ENCODE measurements at places on chromosomes 7 and 10.

GRCh38 chr7:82327898-82328297, 115.7 kb downstream of the CACNA2D1 start:
- no peak for DNase-seq

DNA sequence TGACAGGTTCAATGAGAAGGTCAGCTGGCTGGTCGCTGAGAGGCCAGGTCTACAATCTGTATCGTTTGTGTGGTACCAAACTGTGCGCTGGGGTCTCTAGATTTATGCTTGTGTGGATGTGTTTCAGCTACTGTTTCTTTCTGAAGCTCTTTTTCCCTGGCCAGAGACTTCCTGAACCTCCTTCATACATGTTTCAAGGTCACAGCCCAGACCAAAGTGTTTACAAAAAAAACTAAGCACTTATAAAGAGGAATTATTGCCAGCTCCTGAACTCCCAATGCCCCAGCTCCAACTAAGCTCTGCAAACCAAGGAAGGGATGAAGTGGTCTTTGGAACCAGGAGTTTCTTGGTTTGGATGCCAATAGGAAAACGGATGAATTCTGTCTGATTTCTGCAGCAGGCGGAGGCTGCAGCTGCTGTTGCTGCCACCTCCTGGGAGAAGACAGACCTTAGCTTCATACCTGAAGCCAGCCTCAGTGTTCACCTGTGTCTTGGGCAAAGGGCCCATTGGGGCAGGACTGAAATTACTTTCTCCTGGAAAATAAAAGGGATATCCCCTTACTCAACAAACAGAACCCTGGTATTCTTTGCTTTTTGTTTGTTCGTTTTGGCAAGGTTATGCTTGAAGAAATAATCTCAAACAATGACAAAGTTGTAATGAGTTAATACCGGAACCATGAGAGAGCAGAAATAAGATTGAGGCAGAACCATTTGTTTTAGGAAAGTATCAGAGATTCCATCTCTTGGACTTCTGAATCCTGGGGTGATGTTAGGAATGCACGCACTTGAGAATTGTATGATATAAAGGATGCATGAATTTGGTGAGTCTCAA, 24.6 kb upstream of the MKLN1 start:
- DNase-seq, result no peak

DNA sequence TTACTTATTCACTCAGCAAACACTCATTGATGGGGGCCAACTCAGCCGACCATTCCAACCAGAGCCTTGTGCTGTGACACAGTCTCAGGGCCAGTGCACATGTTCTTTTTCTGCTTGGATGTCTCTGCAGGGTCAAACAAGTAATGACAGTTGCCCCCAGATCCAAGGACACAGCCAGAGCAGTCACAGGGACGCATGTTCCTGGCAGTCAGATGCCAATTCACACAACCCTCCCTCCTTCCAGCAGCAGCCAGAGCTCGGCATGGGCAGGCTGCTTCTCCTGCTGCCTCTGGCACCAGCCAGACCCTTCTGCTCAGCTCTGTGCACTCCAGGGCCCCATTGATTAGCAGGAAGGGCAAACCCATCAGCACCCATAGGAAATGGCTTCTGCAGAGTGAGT, 20.3 kb downstream of the DRGX start:
- no peak for DNase-seq

DNA sequence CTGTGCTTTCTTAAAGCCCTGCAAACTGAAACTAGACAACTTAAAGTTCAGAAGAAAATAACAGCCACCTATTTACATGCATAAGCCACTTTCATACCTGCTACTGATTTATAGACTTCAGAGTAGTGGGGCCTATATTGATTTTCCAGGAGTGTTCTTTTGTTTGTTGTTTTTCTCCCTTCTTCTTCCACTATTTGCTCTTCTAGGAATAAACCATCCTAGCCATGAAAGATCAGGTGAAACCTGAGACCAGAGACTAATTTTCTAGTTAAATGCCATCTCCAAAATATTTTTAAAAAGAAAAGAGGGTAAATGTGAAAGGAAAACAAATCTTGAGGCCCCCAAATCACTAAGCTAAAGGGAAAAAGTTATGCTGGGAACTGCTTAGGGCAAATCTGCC, 72.4 kb upstream of the C1GALT1 start:
- DNase-seq, result no peak

DNA sequence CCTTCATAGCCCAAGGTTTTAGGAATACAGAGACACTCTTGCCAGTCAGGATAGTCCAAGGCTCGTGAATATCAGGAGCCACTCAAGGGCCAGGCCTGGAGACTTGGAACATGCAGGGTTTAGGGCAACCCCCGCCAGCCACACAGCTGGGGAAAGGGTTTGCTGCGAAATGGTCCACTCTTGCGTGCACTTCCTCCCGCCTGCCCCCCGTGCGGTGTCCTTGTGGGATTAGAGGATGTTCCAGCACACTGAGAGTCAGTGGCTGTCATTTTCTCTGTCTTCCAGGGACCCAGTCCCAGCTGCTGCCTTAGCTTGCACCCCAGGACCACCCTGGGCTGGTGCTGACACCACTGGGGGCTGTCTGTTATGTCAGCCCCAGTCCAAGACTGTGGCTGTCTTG, 38.5 kb downstream of the POR start:
- no peak for DNase-seq

- no peak for DNase-seq
Measured at GRCh38 chr10:49841615-49842332, 79.7 kb upstream of the OGDHL start.

GRCh38 chr7:93194386-93194785, 31.9 kb downstream of the HEPACAM2 start:
- no peak for DNase-seq

- DNase-seq, result no peak
Measured at GRCh38 chr7:3953133-3953532, 652.1 kb downstream of the SDK1 start.

- DNase-seq, result peak; percentile 51
Measured at GRCh38 chr7:3301831-3302618, 973 bp downstream of the SDK1 start.

- DNase-seq, result no peak
Measured at GRCh38 chr7:106064316-106064715, 47.8 kb downstream of the SYPL1 start.

GRCh38 chr10:78437407-78437768, 403.7 kb downstream of the RPS24 start:
- no peak for DNase-seq

- no peak for DNase-seq
Measured at GRCh38 chr7:19101472-19101871, 16.0 kb downstream of the TWIST1 start.
